Dermis microvascular lymphatic vessel endothelial cell (primary cell): ENCODE measurements at places on chromosomes 6 and 20. TPM values are rescaled to one million over a fixed set of nuclear protein-coding genes. Genes with fewer than 3 reads are reported as not detected.
A peak's percentile ranks its signal among the peaks of the same experiment; 100 is the strongest.

- no peak for DNase-seq
Measured at GRCh38 chr20:11813106-11813890, 104.4 kb upstream of the BTBD3 start.

DNA sequence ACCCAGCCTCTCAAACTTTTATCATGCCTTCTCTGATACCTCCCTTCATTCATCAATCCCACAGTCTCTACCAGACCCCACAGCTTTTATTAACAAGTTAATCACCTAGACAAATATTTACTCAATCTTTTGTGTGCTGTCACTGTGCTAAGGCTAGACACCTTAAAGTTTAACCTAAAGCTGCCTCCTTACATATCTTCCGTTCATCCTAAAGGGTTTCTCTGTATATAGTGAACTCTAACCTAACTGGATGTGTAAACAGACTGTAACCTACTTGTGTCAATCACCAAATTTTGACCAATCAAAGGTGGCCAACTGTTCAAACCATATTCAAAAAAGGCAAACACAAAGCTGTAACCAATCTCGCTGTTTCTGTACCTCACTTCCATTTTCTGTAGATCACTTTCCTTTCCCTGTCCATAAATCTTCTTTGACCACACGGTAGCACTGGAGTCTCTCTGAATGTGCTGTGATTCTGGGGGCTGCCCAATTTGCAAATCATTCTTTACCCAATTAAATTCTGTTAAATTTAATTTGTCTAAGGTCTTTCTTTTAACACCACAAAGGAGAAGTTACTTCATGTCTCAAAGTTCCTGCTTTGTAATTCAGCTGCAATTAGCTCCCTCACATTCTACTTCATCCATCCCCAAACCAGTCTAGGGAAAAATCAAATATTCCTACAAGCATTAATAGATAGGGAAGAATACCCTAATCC lies 72.5 kb downstream of the ARHGAP18 start:
- DNase-seq: no peak

DNA sequence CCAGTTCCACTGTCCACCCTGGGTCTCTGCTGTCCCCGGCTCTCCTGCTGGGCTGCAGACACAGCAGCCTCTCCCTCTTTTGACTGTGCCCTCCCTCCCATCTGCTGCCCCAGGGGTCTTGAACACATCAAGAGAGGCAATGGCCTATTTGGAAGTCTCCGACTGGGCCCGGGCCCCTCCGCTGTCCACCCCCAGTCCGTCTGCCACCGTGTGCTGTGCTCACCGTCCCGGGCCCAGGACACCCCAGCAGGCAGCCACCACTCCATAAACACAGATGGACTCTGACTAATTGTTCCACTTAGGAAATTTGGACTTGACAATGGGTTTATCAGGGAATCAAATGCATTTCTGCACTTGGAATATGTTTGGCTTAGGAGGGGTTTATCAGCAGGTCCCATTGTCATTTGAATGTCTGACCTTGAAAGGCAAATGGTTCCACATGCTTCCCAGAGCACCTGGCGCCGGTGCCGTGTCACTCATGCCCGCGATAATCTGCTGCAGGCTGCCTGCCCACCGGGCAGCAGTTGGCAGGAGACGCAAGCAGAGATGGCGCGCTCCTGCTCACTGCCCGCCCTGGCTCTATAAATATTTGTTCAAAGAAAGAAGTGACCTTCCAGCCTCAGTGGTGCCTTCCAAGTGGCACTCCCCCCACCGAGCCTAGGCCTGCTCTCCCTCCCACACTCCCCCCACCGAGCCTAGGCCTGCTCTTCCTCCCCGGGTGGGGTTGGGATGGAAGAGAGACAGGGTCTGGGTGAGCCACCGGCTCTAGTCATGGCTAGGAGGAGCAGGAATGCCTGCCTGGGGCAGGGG lies 18.8 kb upstream of the FRMD1 start:
- no peak for DNase-seq

- no peak for DNase-seq
Measured at GRCh38 chr6:134850721-134851305, 99.1 kb downstream of the ALDH8A1 start.

DNA sequence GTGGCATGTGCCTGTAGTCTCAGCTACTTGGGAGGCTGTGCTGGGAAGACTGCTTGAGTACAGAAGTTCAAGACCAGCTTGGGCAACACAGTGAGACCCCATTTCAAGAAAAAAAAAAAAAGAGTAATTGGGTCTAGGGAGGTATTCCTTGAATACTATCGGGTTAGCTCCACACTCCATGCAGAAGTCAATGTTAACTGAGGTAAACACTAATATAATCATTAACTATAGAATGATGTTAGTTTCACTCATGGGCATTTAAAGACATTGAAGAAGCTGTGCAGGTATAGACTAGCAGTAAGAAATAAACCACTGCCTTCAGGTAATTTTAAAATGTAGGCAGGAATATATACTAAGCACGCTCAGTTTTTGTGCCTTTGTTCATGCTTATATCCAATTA lies 32.6 kb downstream of the MDN1 start:
- no peak for DNase-seq

DNA sequence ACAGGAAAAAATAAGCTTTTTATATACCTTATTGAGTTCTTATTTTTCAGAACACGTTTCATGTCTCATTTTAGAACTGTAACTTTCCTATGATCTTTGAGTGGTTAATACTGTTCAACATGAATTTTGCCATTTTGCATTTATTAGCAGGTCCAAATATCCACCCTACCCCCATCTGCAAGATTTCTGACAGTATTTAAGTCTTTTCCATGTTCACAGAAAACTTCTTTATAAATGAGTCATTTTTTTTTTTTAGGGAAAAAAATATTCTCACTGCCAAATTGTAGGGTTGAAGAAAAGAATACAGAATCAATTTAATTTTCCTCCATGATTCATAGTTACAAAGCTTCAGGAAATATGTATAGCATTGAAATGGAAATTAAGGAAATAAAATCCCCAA lies 101.8 kb downstream of the COL21A1 start:
- peak; percentile 32 for DNase-seq

GRCh38 chr6:125789576-125790357 lies 993 bp upstream of the NCOA7 start:
- DNase-seq: no peak

- DNase-seq: peak; percentile 49
Measured at GRCh38 chr6:110053395-110054240, 75.5 kb downstream of the GPR6 start.

GRCh38 chr6:37321516-37322415 lies 32.0 kb upstream of the RNF8 start:
- no peak for DNase-seq

- DNase-seq: no peak
Measured at GRCh38 chr6:163166507-163166906, 248.0 kb upstream of the QKI start.

GPR6 gene
- not detected in 2 replicates for total RNA-seq
